Cortex of kidney (tissue), 1 donor: ENCODE measurements at places on chromosomes 16 and 17.

GRCh38 chr17:13346996-13347762, 254.6 kb downstream of the HS3ST3A1 start:
- no peak for DNase-seq

GRCh38 chr16:78953526-78953925, 647.0 kb downstream of the MAF start:
- DNase-seq = no peak

DNA sequence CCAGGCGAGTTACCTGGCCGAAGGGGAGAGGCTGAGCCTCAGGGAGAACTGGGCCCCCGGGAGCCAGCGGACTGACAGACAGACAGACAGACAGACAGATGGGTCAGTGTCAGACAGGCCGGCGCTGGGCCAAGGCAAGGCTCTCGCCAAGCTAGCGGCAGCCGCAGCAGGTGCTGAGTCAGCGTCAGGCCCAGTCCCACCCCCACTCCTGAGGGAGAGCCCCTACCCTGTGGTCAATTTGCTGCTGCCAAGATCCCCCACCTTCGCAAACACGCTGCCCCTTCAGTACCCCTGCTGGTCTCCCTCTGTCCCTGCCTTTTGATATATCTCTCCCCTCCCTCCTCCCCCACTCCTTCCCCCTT, 1.5 kb downstream of the FGF11 start:
- DNase-seq = no peak

- no peak for DNase-seq
Measured at GRCh38 chr17:57481910-57482391, 225.6 kb downstream of the MSI2 start.

- no peak for DNase-seq
Measured at GRCh38 chr16:4593086-4593485, 21.6 kb downstream of the UBALD1 start.

GRCh38 chr16:66361604-66362135, 4.8 kb upstream of the CDH5 start:
- DNase-seq = no peak

- DNase-seq = no peak
Measured at GRCh38 chr17:8154608-8155155, 2.5 kb upstream of the PER1 start.

- no peak for DNase-seq
Measured at GRCh38 chr16:1103636-1103980, 7.6 kb upstream of the C1QTNF8 start.

DNA sequence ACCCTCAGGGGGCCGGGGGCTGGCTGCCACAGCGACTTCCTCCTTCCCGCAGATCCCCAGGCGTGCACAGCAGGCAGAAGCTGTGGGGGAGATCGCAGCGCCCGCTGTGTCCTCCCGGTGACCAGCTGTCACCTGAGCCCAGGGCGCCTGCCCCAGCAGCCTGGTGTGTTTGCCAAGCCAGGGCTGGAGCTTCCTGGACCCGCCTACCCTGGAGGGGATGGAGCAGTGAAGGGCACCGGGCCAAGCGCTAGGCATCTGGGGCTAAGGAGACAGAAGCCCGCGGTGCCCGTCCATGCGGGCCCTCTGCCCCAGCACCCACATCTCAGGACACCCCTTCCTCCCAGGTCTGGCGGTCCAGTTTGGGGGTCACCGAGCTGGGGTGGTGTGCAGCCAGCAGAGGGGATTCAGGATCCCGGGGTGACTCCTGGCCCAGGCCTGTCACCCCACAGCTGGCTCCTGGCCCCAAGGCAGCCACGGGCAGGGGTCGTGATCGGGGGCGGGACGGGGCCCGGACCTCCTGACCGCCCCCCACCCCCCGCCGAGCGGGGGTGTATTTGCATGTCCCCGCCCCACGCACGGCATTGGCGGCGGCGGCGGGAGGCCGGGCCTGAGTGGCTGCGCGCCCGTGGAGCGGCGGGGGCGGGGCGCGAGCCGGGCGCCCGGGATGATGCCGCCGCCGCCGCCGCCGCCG, at the start of gene RAB26:
RAB26 (plus strand) TSS at position 645 of the 691 bp plus-strand sequence. CDS start 159 bp downstream, outside the sequence.
- DNase-seq = no peak

DNA sequence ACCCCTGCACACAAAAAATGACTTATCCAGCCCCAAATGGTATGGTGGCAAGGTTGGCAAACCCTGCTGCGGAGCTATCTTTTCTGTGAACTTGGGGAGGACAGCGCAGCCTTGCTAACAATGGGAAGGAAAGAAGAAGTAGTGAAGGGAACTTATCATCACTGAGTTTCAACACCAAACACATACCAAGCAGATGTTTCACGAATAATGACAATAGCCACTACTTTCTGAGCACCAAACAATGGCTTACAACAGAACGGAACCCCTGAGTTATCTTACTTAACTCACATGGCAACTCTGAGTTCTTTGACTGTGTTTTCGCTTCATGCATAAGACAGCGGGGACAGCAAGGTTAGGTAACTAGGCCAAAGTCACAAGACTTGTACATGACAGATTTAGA, 148.9 kb downstream of the XYLT1 start:
- no peak for DNase-seq
